Upper lobe of left lung (tissue), 6 donors: ENCODE measurements at places on chromosomes 4 and X. TPM values are rescaled to one million over a fixed set of nuclear protein-coding genes. Genes with fewer than 3 reads are reported as not detected.

Gene PWWP3B
- not detected for total RNA-seq

- DNase-seq: no peak
Observed at GRCh38 chr4:110058677-110059076, 139.7 kb downstream of the ELOVL6 start.

DNA sequence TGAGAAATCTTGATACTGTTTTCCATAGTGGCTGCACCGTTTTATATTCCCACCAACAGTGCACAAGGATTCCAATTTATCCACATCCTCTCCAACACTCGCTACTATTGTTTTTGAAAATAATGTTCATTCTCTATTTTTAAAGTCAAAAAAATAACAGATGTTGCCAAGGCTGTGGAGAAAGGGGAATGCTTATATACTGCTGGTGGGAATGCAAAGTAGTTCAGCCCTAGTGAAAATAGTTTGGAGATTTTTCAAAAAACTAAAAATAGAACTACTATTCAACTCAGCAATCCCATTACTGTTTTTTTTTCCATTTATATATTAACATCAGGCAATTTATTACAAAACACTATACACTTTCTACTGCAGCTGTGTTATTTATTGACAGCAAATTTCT, 208.7 kb downstream of the CBLL2 start:
- no peak for DNase-seq

Gene DKK2
- total RNA-seq: 6.0 TPM

DNA sequence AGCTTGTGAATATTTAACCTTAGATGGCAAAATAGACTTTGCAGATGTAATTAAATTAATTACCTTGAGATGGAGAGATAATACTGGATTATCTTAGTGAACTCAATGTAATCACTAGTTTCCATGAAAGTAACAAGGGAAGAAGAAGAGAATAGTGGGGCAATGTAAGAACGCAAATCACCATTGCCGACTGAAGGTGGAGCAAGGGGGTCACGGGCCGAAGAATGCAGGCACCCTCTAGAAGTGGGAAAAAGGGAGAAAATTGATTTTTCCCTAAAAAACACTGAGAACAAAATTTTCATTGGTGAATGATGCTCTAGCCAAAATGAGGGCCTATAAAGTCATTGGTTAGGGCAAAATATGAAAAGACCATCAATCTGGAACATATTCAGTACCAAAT, 375.6 kb upstream of the EPHA5 start:
- DNase-seq: no peak

DNA sequence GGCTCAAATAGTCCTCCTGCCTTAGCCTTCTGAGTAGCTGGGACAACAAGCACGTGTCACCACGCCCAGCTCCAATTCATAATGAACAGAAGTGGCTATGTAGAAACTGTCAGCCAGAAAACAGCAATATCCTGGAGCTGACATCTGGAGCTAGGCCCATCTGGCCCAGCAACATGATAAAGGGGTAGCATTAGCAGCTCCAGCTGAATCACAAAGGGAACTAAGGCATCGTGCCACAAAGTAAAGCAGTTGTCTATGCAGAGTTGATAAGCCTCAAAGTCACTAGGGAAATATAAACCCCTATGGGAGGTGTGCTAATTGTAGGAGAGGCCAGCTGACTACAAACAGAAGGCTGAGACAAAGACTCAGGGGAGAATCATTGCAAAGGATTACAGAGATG, 270.5 kb upstream of the GPC4 start:
- DNase-seq: no peak

DNA sequence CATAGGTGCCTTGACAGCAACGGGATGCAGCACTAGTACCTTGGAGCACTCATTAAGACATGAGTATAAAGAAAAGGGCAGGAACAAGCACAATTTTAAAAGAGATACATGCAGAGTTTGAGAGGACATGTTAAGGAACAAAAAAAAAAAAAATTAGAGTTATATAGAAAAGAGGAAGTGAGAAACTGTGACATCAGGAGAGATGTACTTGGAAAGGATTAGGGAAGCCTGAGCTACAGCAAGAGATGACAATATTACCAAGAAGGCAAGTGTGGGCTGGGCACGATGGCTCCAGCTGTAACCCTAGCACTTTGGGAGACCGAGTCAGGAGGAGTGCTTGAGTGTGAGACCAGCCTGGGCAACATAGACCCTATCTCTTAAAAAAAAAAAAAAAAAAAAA, 37.4 kb downstream of the GPR143 start:
- DNase-seq: no peak

Gene ADGRG4
- 0.15 TPM for total RNA-seq

GRCh38 chrX:2370456-2370855, 130.3 kb downstream of the DHRSX start:
- DNase-seq: no peak

Gene PLK4
- total RNA-seq: 1.8 TPM

DNA sequence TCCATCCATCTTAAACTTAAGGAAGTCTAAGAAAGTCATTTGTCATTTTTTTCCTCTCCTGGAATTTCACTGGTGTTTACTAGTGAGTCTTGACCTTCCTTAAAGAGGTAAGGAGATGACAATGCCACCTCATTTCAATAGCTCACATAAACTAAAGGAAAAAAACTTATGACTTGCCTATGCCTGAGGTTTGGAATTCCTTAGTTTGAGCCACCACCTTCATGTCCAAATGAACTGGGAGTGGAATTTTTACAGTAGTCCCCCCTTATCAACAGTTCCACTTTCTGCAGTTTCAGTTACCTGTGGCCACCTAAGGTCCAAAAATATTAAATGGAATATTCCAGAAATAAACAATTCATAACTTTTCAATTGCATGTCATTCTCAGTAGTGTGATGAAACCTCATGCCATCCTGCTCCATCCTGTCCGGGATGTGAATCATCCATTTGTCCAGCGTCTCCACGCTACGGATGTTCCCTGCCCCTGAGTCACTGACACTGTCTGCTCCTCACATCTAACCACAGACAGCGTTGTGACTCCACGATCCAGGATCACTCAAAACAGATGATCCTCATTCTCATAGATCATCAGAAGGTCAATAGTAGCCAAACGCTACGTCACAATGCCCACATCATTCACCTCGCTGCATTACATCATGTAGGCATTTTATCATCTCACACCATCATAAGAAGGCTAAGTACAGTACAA, 177.4 kb downstream of the SH3KBP1 start:
- no peak for DNase-seq

DNA sequence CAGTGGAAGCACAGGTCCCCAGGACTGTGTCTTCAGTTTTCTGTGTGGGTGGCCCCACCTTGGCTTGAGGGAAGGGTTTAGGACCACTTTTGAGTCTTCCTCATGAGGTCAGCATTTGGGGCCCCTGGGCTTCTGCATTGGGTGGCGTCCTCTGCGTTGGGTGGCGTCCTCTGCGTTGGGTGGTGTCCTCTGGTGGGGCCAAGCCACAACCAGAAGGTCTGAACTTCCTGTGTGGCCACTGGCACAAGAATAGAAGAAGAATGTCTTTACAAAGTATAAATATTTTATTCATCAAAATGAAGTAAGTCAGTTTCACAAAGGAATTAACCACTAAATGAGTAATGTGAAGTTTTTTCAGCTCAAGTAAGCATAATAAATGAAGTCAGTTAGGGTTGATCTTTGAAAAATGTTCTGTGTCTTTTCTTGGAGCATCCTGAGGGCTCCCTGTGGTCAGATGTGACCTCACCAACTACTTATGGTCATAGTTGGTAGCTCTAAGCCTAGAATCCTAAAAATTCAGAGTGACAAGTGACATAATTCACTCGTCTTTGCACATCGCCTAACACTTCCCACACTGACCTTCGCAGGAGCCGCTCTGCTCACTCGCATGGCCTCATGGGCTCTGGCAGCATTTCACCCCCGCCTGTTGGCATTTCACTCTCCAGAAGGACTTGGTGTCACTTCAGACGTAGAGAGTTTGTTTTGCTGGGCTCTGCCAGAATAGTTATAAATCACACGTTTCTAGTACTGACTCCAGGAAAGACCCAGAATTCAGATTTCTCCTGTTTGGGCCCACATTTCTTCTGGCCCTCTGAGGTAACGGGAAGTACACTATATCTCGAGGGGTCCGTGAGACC, 39.0 kb upstream of the HGFAC start:
- DNase-seq: no peak

DNA sequence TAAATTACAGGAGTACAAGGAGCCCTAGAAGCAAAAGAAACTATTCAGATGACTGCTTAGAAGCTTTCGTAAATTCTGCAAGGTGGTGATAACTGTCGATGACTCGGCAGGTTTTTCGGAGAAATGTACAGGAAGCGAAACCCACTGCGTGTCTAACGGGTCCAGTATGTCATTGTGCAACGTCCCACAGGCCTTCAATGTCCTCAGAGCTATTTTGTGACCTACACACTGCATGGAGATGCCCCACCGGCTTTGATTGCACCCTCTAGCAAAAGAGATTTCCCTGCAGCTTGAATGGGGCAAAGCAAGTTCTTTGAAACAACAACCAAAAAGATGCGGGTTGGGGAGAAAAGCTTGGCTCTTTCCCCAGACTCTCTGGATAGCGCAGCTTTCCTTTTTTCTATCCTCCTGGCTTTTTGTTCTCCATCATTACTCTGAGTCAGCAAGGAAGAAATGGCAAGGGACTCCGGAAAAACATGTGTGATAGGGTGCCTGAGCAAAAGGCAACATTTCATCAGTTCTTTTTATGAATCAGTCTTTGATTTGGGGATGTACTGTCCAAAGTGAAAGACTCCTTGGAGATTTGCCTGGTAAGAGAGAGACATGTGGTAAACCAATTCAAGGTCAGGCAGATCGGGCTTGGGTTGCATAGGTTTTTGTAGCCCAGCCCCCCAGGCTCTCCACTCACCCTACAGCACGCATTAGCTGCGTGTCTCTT, 112.0 kb upstream of the TBL1X start:
- no peak for DNase-seq

Gene ETDB
- not detected for total RNA-seq

Gene P2RY4
- 0.40 TPM for total RNA-seq

- no peak for DNase-seq
Observed at GRCh38 chrX:13190051-13190450, 129.8 kb downstream of the ATXN3L start.

DNA sequence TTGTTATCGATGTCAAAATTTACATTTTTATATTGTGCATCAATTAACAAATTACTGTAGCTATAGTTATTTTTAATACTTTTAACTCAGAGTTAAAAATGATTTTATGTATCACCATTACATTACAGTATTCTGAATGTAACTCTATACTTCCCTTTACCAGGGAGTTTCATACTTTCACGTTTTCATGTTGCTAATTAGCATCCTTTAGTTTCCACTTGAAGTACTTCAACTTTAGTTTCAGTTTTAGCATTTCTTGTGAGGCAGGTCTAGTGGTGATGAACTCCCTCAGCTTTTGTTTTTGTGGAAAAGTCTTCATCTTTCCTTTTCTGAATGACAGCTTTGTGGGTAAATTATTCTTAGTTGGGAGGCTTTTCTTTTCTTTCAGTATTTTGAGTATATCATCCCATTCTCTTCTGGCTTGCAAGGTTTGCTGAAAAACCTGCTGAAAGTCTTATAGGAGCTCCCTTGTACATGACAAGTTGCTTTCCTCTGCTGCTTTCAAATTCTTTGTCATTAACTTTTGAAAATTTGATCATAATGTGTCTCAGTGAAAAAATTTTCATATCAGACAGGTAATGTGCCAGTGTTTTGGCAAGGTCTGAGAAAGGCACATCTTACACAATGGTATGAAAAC, 9.8 kb upstream of the CISD2 start:
- DNase-seq: no peak

Gene DYNLT3
- total RNA-seq: 20.5 TPM

DNA sequence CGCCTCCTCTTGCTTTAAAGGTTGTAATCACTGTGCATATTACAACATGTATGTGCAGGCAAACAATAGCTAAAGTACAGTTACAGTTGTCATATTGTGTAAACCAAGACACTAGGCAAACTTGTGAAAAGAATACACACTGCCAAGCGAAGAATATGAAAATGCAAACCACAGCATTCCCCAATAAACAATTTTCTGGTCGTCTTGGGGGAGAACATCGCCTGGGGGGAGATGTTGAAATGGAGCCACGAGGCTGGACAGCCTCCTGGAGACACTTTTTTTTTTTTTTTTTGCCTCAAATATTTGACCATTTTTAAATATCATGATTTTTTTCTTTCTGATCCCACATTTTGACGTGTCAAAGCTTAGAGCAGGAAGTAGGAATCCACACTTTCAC, 51.7 kb upstream of the PDLIM3 start:
- no peak for DNase-seq

DNA sequence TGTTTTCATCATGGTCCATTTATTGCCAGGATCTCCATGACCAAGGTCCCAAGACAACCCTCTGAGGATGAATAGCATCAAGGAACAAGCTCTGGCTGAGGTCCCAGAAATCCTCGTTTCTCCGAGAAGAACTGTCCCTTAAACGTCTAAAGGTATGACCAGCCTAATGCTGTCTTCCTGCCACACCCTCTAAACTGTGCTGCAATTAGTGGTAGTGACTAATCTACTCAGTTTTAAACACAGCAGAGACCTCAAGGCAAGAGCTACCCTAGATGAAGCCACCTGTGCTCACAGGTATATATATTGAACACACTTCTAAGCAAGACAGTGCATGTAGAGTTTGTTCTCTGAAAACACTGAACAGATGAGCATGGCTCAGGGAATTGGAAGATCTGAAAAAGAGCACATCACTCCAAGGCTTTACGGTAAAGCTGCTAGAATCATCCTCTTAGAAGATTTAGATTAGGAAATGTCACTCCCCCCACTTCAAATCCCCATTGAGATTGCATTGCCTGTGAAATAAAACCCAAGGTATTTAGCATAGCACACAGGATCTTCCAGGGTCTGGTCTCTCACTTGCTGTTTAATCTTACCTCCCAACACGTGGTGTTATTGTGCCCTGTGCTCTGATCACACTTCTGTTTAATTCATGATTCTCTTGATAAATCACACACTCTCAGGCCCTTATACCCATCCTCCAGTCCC, 173.9 kb upstream of the VCX3A start:
- DNase-seq: no peak

Gene PDK3
- total RNA-seq: 13.2 TPM

DNA sequence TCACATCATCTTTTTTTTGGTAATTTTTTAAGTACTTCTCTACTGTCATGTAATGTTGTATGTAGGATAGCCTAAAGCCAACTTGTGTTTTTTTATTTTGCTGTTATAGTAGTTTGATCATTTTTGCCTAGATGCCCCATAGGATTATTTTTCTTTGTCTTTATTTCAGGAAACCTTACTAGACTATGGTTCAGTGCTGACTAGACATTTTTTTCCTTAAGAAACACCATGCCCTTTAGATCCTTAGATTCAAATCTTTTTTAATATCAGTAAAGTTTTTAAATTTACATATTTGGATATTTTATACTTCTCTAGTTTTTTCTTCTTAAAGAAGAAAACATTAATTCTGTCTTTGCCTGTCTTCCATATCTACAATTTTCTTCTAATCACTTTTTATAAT, 221.3 kb downstream of the IDS start:
- DNase-seq: no peak

Gene MPC1L
- total RNA-seq: not detected

Gene ADH1C
- 3.5 TPM for total RNA-seq

DNA sequence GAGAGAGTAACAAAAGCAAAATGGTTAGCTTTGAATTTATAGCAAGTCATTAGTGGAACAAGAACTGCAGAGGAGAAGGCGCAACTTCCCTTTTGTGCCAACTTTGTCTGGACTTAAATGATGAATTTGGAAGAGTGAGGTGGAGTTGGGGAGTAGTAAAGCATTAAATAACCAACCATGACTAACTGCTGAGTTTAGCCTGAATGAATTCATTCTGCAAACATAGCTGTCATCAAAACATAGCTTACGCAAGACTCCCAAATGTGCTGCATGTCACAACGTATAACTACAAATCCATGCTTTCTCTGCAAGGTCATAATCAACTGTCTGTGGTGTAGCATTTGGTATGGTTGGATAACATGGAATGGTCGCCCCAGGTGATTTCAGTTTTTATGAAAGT, 75.9 kb upstream of the RPL34 start:
- no peak for DNase-seq

Gene ZNF630
- total RNA-seq: 6.3 TPM
